Activated CD4-positive, alpha-beta memory T cell treated with anti-CD3 and anti-CD28 coated beads, Interleukin-2, amount 10 ng/mL, durations not matched to agents 7 days and 5 days (primary cell): ENCODE measurements at places on chromosomes 12 and 14. TPM values are rescaled to one million over a fixed set of nuclear protein-coding genes. Genes with fewer than 3 reads are reported as not detected.

- no peak for DNase-seq
These were observed 835.2 kb downstream of the FSCB start for GRCh38 chr14:43671716-43672485.

GRCh38 chr12:2876431-2877046 lies 435 bp downstream of the FOXM1 start:
- DNase-seq, result peak; percentile 54

DNA sequence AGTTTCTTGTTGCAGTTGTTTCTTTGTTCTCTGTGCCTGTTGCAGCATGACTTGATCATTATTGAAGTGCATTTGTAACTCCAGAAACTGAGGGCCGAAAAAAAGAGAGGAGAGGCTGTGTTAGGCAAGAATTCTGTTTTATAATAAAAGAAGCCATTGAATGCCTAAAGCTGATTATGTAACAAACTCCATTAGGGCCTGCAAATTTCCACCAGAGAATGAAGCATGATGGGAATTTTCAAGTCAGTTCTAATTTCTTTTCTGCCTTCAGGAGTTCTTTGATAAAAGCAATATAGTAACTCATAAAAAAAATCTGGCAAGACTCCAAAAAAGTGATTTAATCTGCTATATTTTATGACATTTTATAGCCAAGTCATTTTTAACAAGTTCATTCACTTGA lies 156.7 kb upstream of the RASSF8 start:
- DNase-seq, result no peak

- no peak for DNase-seq
These were observed 76.9 kb downstream of the DDX51 start for GRCh38 chr12:132067182-132067581.

The EML5 gene
- total RNA-seq, result 2.4 TPM

GRCh38 chr12:42981379-42981778 lies 391.8 kb upstream of the PRICKLE1 start:
- DNase-seq, result no peak

DNA sequence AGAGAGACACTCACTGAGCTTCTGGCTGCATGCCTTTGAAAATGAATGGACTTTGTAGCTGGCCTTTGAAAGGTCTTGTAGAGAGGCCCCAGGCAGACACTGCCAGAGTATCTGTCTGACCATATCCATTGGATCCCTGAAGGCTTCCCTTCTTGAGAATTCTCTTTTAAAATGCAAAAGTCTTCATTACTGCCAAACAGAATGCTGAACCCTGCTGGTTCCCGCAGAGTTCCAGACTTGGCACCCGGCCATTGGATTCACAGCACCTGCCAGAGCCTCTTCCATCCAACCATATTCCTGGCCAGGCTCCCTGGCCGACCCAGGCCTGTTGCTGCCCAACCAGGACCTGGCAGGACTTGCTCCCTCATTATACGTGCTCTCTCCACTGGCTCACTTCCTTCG lies 182.5 kb downstream of the GXYLT1 start:
- DNase-seq, result no peak

DNA sequence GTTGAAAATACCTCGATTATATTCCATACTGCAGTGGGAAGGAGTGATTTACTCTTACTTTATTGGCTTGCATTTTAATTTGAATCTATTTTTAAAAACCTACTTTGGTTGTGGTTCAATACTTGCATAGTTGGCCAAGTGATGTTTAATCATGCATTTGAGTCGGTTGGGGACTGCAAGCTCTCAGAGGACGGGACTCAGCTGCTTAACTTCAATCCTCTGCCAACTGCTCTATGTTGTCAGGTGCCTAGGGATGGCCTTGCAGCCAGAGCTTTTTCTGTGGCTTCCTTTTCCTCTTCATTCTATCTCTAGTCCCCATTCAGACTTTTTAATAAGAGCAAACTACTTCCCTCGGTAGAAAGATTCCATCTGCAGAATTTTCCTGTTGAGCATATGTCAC lies 53.4 kb upstream of the KRR1 start:
- no peak for DNase-seq

The FAIM2 gene
- 0.95 TPM for total RNA-seq

- DNase-seq, result no peak
These were observed 55.3 kb downstream of the RIN3 start for GRCh38 chr14:92568621-92569479.

The DACT1 gene
- 0.93 TPM for total RNA-seq

DNA sequence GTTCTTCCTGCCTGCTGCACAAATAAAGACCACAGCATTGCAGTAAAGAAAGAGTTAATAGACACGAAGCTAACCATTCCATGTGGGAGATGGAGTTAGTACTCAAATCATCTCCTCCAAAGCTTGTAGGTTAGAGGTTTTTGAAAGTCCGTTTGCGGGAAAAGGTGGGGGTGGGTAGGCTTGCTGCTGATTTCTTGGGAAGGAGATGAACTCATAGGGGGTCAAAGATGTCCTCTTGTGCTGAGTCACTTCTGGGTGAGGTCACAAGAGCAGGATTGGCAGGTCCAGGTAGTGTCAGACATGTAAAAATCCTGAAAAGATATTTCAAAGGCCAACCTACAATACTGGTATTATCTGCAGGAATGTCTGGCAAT lies 66.4 kb downstream of the PTHLH start:
- DNase-seq, result no peak

DNA sequence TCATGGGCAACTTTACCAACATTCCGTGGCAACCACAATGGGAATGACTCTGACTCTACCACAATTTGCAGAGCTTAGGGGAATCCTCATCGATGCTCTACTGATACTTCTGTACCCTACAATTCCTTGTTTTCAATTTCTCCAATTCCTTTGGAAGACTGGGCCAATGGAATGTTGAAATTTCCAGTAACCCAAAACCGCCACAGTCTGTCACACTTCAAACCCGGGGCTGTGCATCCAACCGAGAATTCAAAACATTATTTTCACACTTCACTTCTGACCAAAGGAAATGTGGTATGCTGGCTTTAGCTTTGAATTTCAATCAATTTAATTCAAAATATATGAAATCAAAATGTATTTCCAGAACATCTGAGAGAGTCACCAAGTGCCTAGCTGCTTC lies 951.4 kb downstream of the VRK1 start:
- DNase-seq, result no peak

The CISTR gene
- not detected for total RNA-seq

The TM7SF3 gene
- 35.7 TPM for total RNA-seq

DNA sequence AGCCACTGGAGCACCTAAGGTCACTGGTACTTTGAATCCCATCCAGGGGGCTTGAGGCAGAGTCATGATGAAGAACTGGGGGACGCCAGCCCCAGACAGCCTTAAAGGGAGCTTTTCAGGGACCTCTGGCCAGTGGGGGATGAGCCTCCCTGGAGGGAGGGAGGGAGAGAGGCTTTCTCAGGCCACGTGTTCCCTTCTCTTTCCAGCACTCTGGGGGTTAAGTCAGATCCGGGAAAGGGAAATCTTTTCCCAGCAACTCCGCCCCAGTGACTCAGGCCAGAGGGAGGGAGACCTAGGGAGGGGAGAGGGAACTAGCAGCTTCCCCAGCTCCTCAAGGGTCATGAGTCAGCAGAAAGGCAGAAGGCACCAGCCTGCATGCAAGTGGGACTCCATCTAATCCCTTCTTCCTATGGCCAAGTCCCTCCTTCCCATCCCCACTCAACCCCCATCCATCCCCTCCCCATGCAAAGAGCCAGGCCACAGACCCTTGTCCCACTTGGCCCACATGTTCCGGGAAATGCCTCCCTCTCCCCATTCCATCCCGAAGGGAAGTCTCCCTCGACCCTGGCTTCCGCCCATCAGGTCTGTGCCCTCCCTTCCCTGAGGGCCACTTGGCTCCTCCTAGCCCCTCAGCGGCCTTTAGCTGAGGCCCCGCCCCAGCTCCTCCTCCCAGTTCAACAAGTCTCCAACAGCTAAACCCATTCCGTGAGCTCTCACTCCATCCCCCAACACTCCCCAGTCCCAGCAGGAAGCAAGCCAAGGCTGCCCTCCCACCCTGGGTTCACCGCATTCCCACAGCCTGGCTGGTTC lies 5.6 kb downstream of the TNFRSF1A start:
- DNase-seq, result peak; percentile 73

DNA sequence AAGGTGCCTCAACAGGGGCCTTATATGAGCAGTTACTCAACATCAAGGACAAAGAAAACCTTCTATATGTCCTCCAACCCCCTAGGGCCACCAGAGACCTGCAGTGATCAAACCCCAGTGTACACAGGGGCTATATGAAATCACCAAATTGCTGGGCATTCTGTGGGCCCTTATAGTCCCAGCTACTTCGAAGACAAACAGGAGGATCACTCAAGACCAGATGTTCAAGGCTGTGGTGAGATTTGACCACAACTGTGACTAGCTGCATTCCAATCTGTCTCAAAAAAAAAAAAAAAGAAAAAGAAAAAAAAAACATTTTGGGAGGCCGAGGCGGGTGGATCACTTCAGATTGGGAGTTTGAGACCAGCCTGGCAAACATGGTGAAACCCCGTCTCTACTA lies 51.0 kb upstream of the PRB2 start:
- no peak for DNase-seq
